KG1 (cell line): ENCODE measurements at places on chromosomes 6 and 20.

- DNase-seq = no peak
Observed at GRCh38 chr6:113719545-113719944, 137.6 kb upstream of the MARCKS start.

DNA sequence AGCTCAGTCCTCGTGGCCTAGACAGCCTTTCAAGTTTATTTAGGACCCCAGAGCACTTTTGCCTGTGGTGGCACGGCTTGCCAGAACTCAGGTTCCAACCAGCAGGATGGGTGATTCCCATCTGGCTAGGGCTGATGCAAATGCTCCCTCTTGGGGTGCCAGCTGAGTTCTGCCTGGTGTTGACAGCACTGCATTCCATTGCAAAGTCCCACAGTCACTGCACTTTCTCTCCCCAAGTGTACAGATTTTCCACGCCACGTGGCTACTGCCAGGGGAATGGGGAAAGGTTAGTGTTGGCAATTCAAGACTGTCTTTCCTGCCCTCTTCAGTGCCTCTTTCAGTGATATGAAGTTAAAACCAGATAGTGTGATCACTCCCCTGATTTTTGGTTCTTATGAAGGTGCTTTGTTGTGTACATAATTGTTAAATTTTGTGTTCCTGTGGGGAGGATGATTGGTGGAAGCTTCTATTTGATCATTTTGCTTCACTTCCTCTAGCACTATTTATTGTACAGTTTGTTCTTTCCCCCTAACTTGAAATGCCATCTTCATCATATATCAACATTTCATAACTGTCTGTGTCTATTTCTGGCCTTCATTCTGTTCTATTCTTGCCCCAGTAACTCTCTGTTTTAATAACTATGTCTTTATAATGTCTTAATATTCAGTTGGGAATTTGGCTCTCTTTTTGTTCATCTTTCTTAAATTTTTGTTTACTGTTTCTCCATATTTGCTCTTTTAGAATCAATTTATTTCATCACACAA lies 86.2 kb downstream of the CFAP61 start:
- no peak for DNase-seq

DNA sequence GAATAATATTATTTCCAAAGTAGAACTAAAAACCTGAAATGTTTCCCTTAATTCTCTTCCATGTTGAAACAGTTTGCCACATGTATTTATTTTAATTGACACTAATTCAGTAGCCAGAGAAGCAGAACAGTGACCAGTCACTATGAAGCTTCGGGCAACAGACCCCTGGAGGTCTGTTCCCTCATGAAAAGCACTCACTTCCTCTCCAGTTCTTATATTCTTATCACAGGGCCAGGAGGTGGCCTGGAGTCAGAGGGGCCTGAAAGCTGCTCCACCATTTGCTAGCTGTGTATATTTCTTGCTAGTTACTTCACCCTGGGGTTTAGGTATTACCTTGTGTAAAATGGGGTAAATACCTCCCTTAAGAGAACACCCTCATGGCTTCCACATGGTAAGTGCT lies 49.1 kb downstream of the MAP7 start:
- no peak for DNase-seq

DNA sequence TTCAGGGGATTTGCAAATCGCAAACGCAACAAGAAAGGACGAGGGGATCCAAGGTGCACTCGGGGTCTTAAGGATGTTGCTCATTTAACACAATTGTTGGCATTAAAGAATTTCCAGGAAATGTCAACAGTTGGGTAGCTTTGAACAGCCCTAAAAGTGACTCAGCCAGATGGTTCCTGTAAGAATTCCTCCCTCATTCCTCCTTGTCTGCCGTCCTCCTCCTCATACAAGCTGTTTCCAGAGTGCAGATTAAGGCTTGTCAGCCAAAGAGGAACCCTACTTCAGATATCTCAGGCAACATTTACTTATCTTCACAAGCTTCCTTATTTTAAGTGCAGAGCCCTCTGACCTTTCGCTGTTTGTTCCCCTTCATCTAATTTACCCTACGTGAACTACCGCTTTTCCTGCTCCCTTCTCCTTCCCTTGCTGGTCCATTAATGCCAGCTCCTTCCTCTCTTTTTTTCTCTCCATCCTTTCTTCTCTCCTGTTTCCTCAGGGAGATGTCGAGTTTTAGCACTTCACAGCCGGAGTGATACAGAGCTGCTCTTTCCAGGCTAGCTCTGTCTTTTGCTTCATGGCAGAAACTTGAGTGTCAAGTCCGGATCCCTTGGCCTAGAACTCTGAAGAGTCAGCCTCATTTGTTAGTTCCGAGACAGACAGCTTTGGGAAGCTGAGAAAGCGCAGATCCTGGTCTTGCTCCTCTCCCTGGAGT lies 26.1 kb upstream of the TBC1D7 start:
- peak; percentile 10 for DNase-seq

- peak; percentile 18 for DNase-seq
Observed at GRCh38 chr20:38875175-38875993, 50.8 kb upstream of the FAM83D start.

- DNase-seq = no peak
Observed at GRCh38 chr6:2103765-2104523, 141.5 kb downstream of the GMDS start.

DNA sequence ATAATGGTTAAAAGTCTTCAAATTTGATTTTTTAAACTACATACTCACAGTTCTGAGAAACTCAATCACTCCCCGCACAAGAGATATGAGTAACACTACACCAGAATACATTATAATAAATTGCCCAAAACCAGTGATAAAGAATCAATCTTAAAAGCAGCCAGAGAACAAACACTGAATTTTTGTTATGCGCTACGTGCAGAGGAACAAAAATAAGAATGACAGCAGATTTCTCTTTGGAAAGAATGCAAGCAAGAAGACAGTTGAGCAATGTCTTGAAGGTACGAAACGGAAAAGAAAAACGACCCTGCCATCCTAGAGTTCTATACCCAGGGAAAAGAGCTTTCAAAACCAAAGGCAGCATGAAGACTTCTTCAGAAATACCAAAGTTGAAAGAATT lies 216.7 kb downstream of the TTLL2 start:
- no peak for DNase-seq

GRCh38 chr6:111242452-111242851 lies 155.1 kb downstream of the SLC16A10 start:
- no peak for DNase-seq

- no peak for DNase-seq
Observed at GRCh38 chr6:73800997-73801396, 105.0 kb downstream of the CD109 start.

- DNase-seq = no peak
Observed at GRCh38 chr6:16959789-16960188, 142.1 kb upstream of the STMND1 start.

GRCh38 chr6:54074578-54075195 lies 36.6 kb upstream of the MLIP start:
- DNase-seq = no peak

DNA sequence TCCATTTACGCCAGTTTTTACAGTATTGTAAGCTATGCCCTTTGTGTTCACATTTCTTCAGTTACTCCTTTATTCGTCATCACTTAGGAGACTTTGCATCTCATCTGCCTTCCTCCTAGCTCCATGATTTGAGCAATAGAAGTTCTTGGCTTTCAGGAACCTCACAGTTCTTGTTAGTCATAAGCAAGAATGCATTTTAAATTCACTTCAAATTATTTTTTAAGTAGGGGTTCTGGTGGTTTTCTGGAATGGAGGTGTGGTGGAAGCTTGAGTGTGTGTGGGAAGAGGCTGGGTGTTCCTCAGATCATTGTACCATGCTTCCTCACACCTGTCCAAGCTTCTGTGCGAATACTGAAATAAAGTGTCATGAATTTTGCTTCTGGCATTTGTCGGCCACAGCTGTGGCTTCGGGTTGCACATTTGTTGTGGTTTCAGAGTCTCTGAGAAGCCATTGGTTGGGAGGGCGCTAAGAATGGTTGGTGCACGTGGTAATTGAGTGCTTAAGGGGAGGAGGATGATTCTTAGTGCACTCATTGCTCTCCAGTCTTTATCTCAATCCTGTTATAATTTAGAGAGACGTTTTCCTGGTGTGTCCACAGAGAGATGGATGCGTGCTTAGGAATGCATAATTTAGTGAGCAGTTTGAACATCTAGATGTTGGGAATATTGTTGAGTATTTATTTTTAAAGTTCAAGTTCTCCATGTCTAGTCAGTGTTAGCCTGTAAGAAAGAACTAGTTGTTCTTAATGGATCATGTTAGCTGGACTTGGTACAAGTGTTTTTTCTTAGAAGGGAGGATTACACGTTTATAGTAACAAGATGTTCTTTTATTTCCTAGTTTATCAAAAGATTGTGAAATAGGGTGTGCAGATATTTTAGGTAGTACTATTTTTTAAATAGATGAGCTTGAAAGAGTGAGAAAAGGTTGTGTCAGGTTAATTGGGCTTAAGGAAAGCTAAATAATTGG lies 31.9 kb downstream of the FOXO3 start:
- no peak for DNase-seq

DNA sequence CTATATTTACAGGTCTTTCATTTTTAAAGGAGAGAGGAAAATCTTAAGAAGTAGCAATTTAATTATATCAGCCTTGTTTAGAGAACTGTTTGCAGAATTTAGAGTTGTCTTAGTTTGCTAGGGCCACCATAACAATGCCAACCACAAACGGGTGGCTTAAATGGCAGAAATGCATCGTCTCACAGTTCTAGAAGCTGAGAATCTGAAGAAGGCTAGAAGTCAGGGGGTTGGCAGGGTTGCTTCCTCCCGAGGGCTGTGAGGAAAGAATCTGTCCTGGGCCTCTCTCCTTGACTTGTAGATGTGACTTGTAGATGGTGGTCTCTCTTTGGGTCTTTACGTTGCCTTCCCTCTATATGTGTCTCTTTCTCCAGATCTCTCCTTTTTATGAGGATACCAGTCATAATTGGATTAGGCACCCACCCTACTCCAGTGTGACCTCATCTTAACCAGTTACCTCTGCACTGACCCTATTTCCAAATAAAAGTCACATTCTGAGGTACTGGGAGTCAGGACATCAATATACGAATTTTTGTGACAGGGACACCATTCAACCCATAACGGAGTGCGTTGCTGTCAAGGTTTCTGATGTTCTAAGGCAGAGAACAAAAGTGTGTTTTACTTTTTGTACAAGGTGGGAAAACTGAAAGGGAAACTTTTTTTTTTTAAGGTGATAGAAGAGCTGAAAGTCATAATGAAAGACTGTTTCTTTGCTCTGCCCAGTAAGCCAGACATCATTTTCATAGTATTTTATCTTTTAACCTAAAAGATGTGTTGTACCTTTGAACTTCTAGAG lies 84.4 kb downstream of the SAMD3 start:
- DNase-seq = no peak

- DNase-seq = no peak
Observed at GRCh38 chr6:105258816-105259215, 79.0 kb upstream of the POPDC3 start.

DNA sequence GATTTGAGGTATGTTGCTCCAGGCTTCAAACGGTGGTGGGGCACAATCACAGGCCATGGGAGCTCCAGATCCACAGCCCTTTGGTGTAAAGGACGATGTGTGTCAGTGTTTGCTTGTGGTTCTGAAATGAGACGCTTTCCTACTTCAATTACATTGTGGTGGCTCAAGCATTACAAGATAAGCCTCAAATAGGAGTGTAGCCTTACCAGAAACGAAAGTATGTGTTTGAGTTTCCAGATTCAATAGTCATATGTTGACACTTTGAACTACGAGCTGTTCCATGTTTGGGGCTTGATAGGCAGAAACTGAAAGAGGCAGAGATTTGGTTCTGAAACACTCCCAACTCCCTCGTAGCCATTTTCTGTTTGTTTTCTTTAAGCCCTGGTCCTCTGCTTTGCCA lies 187.1 kb downstream of the MYLK4 start:
- no peak for DNase-seq

GRCh38 chr6:37615564-37616340 lies 81.9 kb downstream of the MDGA1 start:
- no peak for DNase-seq

DNA sequence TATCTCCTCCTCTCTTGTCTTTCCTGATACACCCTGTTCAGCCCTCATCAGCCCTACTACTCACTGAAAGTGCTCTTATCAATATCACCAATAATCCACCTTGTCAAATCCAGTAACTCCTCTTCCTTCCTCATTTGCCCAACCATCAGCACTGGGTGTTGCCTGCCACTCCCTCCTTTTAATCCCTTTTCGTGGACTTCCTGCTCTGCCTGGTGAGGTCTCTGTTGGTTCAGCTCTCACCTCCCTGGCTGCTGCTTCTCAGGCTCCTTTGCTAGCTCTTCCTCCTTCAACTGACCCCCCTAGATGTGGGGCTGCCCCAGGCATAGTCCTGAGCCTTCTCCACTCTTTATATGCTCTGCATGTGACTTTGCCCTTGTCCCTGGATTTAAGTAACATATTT lies 92.5 kb downstream of the PREP start:
- DNase-seq = no peak

- DNase-seq = no peak
Observed at GRCh38 chr6:107075951-107076381, 39.3 kb downstream of the BEND3 start.

DNA sequence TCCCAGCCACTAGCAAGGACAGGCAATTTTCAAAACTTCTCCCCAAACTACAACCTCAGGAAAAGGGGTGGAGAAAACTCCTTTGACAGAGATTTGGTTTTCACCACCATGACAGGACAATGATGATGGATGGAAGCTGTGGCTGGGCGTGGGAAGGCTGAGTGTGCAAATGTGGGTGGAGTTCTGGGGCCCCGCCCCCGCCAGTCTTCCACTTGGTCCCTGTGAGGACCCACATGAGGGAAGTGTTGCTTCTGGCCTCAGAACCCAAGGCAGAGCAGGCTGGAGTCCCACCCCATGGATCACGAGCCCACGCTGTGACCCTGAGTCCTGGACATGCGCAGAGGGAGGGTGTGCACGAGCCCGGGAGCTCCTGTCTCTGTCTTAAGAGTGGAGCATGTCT lies 21.5 kb upstream of the MRGBP start:
- DNase-seq = no peak

GRCh38 chr6:142669471-142670351 lies 275.3 kb downstream of the HIVEP2 start:
- DNase-seq = no peak

DNA sequence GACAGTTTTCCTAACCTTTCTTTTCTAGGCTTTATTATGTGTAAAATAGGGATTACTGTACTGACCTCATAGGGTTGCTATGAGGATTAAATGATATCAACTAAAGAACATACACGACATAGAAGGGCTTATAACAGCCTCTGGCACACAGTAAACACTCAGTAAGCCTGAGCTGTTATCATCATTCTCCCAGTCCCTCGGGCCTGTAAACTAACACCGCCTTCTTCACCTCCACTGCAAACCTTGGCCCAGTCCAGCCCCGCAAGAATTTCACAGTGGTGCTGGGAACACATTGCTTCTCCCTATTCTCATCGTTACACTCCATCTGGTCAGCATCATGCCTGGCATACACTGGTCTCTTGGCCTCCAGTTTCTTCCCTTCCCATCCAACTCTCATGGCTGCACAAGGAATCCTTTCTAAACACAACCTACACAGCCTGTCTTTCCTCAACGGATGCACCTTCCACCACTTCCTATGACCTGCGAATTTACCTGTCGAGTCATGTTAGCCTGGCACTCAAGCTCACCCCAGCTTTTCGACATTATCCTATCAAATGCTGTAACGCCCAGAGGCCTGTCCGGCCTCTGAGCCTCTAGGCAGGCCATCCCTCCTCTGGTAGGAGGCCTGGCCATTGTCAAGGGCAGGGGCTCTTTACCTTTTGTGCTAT lies 92.1 kb downstream of the FYN start:
- DNase-seq = no peak
